Bronchial epithelial cell (primary cell): ENCODE measurements at places on chromosomes 2 and 18.
A peak's percentile ranks its signal among the peaks of the same experiment; 100 is the strongest.

- no peak for DNase-seq
Observed at GRCh38 chr2:37262522-37262921, 31.1 kb downstream of the NDUFAF7 start.

GRCh38 chr2:23734416-23734815 lies 192.5 kb downstream of the ATAD2B start:
- no peak for DNase-seq

GRCh38 chr2:102418421-102418961 lies 4.5 kb upstream of the IL18RAP start:
- peak; percentile 14 for DNase-seq

GRCh38 chr2:18465979-18466378 lies 94.5 kb downstream of the RDH14 start:
- no peak for DNase-seq

- DNase-seq: peak; percentile 69
Observed at GRCh38 chr2:142718576-142719155, 158.8 kb upstream of the KYNU start.

- no peak for DNase-seq
Observed at GRCh38 chr2:73284296-73285158, at the start of gene FBXO41. TSS of gene FBXO41 (minus strand) at chr2:73284478. CDS start at chr2:73269630, 14,848 bp downstream.

GRCh38 chr2:201546576-201546975 lies 95.0 kb downstream of the STRADB start:
- DNase-seq: no peak

GRCh38 chr2:177622521-177622920 lies 229.9 kb downstream of the AGPS start:
- DNase-seq: no peak

- no peak for DNase-seq
Observed at GRCh38 chr2:222025881-222026271, 272.9 kb downstream of the PAX3 start.

GRCh38 chr18:22433956-22434355 lies 16.2 kb upstream of the CTAGE1 start:
- DNase-seq: peak; percentile 41

- DNase-seq: peak; percentile 99
Observed at GRCh38 chr18:11859903-11860407, 8.7 kb downstream of the CHMP1B start.

- no peak for DNase-seq
Observed at GRCh38 chr18:6161549-6161948, 253.2 kb downstream of the L3MBTL4 start.

GRCh38 chr2:20745924-20746555 lies 76.9 kb downstream of the LDAH start:
- DNase-seq: peak; percentile 14

GRCh38 chr2:97868986-97869721 lies 126.6 kb downstream of the TMEM131 start:
- peak; percentile 95 for DNase-seq

DNA sequence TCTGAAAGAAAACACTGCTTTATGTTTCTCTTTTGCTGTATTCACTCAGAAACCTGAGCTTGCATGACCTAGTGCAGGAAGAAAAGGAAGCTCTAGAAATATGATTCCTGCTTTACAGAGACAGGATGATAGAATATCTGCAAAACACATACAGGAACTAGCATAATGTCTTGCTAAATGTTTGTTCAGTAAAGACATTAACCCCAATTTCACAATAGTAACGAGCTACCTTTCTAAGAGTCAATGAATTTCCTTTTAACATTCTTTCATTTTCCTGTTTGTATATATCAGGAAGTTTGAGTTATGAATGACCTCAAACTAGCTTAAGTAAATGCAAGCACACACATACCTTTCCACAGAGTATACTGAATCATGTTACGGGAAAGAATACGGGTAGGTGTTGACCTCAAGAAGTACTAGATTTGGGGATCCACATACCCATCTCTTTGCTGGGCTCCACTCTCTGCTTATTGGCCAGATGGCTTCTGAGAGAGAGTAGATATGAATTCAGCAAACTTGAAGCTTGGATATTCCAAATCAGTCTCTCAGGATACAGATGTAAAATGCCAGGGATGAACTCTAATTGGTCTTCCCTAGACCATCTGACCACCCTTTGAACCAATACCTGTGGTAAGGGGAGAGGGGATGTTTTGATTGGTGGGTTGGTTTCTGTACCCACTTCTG lies 18.2 kb upstream of the ACSL3 start:
- DNase-seq: peak; percentile 97

- DNase-seq: no peak
Observed at GRCh38 chr2:231542136-231542535, 11.9 kb upstream of the NMUR1 start.

- DNase-seq: no peak
Observed at GRCh38 chr2:209900638-209901037, 101.8 kb upstream of the RPE start.

DNA sequence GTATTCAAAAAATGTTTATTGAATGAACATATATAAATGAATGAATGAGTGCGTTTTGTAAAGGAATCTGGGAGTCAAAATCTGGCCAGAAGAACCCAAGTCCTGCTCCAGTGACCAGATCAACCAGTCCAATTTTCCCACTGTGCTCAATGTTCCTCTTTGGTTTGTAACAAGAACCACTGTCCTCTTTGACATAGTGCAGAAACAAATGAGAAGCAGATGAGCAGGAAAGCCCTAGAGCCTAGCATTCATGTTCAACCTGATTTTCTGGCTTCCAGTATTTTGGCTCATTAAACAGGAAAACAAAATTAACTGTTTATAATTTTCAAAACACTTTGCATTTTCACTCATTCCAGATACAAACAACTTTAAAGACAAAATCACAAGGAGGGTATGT lies 23.2 kb downstream of the FAM124B start:
- no peak for DNase-seq

DNA sequence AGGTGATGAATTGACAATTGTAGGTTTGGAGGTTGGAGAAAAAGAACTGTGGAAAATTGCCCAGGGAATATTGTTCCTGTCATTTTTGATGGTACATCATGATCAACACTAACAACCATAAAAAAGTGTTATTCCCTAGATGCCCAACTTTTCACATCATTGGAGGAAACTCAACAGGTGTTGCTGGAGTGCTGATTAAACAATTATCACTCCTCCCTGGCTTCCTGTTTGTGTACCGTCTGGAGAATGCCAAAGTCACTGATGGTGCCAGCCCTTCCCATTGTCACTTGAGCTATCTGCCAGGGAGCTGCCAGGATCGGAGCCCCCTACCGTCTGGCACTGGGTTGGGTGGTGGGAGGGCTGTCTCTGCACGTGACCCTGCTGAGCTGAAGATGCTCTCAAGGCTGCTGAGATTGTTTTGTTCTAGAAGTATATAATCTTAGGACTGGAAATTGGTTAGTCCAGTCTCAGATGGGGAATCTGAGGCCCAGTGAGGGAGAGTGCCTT lies 156.9 kb downstream of the PRKCE start:
- no peak for DNase-seq

DNA sequence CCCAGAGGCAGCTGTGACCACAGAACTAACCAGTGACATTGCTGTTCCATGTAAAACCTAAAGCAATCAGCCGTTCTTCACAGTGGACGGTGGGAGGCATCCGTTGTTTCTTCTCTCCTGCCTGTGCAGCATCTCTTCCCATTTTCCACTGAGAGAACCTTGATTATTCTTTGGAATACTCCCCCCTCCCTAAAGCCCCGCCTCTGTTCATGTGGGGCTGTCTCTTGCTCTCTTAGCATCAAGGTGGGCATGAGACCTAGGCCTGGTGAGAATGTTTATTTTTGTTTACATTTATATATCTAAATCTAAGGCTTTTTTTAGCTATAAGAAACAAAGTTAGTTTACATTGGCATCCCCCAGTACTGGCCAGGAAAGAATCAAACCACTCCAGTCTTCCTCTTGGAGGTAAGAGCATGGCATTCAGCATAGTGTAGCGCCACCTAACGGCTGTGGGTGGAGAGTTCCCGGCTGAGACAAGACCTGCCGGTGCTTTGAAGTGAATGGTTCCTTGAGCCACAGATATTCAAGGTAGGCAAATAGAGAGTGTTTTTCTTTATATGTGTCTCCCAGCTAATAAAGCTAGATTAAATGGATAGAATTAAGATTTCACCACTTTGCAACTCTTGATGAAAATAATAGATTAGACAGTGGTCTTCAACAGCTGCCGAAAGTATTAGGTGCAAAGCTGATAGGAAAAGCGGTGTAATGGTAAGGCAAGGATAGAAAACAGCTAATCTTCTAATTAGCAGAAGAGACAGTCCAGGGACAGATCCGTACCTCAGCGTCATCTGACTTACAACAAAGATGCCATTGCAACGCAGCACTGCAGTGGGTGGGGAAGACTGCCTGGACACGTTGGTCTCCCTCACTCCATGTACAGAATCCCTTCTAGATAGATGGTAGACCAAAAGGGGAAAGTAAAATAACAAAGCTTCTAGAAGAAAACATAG lies 219.6 kb upstream of the RAB12 start:
- DNase-seq: peak; percentile 73

- no peak for DNase-seq
Observed at GRCh38 chr2:236302555-236302954, 38.3 kb upstream of the ASB18 start.

- no peak for DNase-seq
Observed at GRCh38 chr2:29482348-29482747, 367.1 kb downstream of the CLIP4 start.

GRCh38 chr2:42147641-42148274 lies 21.4 kb upstream of the EML4 start:
- DNase-seq: no peak

GRCh38 chr2:212473211-212473610 lies 65.4 kb downstream of the ERBB4 start:
- DNase-seq: no peak

DNA sequence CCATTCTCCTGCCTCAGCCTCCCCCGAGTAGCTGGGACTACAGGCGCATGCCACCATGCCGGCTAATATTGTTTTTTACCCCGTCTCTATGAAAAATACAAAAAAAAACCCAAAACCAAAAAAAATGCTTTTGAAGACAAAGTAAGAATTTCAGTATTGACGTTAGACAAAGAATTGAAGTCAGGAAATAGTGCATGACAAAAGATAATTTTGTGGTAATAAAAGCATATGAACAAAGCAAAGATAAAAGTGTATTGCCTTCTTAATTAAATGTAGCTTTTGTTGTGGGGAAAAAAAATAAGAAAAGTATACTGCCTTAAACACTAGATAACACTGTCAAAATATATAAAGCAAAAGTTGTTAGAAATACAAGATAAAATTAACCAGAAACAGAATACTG lies 86.8 kb downstream of the ANKRD12 start:
- DNase-seq: no peak

DNA sequence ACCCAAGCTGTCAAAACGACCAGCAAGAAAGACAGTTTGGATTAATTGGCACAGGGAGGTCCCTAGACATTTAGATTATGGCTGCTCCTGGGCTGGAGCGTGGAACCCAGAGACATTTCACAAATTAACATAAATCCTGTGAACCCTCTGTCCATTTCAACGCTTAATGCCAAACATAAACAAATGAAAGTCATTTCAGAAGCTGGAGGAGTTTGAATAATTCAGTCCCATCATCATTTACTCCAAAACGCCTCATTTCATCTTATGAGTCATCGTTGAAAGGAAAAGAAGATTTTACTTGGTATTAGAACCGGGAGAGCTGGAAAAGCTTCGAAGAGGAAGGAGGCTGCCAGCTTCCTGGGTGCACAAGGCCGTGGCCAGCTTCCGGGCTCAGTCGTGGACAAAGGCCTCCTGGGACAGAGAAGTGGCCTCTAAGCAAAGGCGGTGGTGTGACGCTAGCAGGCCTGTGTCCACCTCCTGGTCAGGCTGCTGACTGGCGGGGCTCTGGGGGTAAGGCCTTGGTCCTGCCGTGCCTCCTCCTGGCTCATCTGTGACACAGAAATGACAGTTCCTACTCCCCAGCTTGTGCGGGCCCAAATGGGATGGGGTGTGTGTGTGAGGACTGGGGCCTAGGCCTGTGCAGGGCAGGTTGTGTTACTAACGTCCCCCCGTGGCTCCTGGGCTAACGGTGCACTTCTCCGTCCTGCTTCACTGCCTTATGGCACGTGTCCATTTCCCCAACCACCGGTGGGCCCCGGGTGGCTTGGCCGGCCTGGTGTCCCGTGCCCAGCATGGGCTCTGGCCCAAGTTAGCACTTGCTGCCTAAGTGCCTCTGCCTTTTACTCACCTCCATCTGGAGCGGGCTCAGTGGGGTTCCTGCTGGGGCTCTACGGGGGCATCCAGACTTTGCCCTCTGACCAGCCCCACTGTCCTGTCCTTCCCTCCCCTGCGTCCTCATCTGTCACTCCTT lies 71.6 kb downstream of the RRM2 start:
- no peak for DNase-seq
